ENCODE measurements at places on chromosomes 3 and 15.

DNA sequence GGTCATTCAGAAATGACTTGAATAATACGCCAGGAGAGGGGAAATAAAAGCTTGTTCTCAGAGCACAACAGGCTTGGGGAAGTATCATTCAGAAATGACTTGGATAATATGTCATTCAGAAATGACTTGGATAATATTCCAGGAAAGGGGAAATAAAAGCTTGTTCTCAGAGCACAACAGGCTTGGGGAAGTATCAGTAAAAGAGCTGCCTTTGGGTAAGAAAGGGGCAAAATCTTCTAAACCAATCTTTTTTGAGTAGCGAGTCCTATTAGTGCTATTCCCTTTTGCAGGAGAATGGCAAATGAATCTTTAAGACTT lies 20.9 kb downstream of the GABRR3 start:
- no peak for DNase-seq

DNA sequence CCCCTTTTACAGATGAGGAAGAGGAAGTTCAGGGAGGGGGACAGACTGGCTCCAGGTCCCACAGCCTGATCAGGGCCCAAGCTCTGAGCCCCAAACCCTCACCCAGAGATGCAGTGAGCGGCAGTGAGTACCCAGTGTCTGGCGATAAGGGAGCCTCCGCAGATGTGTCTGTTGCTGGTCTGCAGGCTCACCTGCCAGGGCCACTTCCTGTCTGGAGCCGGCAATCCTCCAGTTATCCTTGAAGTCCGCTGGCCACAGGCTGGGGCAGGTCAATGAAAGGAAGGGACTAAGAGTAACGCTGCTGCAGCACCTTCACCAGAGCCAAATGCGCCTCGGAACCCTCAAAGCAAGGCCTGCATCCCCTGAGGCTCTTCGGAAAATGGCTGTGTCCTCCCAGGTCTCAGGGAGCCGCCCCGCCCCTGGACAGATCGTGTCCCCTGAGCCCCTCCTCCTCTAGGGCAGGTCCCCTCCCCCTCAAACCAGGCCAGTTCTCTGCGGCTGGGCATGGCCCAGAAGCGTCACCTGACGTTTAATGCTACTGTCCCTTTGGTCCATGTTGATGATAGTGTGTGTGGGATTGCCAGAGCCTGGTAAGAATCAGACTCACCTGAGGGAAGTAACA lies 51.5 kb downstream of the MYL3 start:
- DNase-seq, result no peak

GRCh38 chr3:100600181-100601042 lies 9.0 kb upstream of the ADGRG7 start:
- DNase-seq, result no peak

- DNase-seq, result no peak
These were observed 65.7 kb downstream of the CMTM8 start for GRCh38 chr3:32303977-32304881.

DNA sequence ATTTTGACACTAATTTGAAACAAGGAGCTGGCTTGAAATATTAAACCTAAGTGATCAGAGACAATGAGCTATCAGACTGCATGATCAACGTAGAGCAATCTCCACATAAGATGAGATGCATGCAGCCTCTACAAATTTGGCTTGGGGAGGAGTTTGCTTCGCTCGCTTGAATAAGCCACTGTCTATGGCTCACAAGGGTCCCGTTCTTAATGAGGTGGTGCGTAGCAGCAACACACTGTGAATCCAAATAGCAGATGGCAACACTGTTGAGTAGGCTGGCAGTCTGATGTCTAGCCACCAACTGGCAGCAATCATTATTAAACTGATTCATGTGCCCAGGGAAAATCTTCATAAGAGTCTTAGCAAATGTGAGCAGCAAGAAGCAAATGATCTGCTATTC lies 125.4 kb upstream of the CCDC54 start:
- no peak for DNase-seq

DNA sequence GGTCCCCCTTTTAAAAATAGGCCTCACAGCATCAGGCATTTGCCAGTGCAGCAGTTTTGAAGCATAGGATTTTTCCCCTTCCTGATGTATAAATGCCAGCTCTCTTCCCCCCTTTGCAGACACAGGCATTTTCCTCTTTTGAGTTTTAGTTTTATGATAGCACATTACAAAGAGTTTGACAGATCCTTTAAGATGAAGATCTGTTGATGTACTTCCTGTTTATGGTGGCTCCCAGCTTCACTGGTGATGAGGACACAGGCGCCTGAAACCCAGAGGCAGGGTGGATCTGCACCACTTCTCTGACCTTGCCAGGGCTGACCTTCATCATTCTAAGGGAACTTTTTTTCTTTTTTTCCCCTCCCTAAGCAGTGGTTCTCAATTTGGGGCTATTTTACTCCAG lies 243.4 kb downstream of the PTPRG start:
- DNase-seq, result no peak

- DNase-seq, result no peak
These were observed 137.5 kb upstream of the CCDC54 start for GRCh38 chr3:107239703-107240102.

- no peak for DNase-seq
These were observed 2.7 kb downstream of the SLC6A20 start for GRCh38 chr3:45793482-45794176.

DNA sequence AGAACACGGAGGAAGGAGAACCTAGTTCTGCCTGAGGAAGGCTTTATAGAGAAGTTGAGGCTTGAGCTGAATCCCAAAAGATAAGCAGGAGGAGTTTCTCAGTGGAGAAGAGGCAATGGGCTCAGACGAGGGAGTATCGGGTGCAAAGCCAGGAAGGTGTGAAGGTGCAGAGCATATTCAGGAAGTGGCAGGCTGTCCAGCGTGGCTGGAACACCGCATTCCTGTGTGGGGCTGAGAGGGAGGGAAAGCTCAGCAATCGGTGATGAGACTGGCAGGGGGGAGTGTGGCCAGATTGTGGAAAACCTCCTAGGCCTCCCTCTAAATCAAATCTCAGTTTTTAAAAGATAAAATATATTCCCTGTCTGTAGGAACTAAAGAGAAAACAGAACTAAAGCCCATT lies 63.0 kb downstream of the ARHGAP31 start:
- no peak for DNase-seq

DNA sequence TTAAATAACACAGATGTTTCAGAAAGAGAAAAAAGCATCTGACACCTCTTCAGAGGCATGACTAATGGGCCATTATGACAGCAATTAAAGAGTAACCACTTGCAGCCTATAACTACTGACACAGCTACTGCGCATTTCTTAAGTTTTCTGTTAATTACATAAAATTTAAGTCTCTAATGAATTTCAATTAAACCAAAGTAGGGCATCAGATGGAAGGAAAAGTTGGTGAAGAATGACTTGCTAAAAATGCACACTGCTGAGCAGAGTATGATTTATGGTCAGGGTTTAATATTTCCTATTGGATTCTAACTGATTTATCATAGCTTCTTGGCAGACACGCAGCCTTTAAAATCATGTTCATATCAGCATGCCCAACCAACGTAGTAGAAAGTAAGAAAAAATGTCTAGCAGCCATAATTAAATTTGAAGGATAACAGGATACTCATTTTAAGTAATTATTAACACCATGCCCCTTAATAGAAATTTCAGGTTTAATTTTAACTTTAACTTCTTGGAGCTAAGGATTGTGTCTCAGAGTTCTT lies 140.0 kb downstream of the CBLB start:
- no peak for DNase-seq

DNA sequence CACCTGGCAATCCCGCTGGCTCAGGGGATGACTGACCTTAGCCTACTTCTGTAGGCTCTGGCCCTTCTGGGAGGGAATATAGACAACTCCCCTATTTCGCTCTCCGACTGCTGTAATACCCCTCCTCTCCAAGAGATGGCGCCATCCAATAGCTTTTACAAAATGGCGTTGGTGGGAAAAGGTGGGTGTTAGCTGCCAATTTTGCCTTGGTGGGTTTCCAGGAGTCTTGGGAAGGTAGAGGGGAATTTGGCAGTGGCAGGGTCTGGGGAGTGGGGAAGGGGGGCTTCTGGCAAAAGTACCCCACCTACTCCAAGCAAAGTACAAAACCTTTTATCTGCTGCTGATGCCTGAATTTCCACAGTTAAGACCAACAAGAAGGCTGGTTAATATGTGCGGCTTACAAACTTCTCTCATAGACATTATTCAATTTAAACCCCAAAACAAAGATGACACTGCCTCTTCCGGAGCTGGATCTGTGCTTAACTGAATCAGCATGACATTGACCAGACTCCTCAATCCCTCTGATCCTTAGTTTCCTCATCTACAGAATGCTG lies 62.1 kb downstream of the RASGRF1 start:
- peak; percentile 26 for DNase-seq

GRCh38 chr15:85030301-85030929 lies 48.8 kb downstream of the PDE8A start:
- no peak for DNase-seq

DNA sequence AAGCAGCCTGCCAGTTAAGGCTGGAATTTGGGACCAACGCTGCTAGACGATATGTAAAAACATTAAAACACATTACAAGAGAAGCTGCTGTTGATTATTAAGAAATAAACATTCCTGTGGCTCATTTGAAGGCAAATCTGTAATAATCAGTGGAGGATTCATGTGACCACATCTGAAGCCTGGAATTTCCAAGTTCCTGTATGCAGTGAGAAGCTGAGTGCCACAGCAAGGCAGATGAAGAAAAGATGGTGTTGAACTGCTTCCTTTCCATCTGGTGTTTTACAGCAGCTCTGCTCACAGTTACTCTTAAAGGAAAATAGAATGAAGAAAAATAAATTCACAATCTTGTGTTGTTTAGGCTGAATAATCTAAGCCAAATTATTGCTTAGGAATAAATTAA lies 139.3 kb upstream of the ROBO2 start:
- no peak for DNase-seq

- no peak for DNase-seq
These were observed 221.4 kb downstream of the THSD4 start for GRCh38 chr15:71336671-71337070.

DNA sequence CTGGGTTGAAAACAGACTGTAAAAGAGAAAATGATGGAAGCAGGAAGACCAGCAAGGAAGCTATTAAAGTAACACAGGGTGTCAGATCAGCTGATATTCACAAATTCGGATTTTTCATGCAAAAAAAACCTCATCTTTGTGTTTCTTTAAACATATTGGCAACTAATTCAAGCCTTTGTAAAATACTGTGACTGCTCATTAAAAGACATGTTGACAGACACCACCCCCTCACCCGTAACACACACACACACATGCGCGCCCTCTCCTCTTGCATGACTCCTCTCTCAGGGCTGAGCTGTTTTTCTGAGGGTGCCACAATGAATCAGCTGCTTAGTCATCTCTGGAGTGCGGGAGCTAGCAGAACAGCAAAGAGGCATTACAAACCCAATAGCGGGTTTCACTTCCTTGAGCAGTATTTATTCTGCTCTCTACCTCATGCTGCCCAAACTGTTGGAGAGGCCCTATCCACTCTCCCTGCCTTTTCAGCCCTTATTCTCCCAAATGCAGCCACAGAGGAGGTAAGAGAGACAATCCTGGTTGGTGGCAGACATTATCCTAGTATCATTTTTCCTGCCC lies 35.8 kb upstream of the CCDC80 start:
- peak; percentile 56 for DNase-seq

- no peak for DNase-seq
These were observed 11.8 kb downstream of the PARP15 start for GRCh38 chr3:122589297-122589696.

DNA sequence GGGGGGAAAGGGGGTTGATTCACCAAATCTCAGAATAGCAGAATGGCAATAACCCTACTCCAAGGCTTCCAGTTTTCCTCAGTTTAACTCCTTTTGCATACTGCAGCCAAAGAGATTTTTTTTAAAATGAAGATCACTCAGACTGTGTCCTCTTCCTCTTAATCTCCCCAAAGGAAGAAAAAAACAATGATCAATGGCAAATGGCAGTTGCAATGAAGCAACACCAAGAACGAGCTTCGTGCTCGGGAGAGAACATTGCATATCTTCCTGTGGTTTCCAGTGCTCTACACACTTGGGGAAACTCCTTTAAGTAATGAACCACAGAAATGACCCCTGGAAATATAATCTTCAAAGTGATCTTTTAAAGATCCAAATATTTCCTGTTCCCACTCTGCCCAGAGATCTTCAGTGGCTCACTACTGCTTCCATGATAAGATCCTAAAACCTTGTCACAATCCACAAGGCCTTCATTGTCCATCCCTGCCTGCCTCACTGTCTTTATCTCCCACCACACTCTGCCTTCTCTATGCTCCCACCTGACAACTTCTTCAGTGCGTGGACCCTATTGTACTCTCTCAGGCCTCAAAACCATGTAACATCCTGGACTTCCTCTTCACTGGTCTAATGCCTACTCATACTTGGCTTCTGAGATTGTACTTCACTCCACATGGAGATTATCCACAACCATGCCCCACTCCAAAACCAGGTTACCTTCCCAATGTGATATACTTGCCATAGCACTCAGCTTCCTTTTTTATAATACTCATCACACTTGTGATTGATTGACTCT lies 394.8 kb downstream of the FHIT start:
- DNase-seq, result no peak

- no peak for DNase-seq
These were observed 35.2 kb downstream of the PARP15 start for GRCh38 chr3:122612696-122613095.

- peak; percentile 41 for DNase-seq
These were observed 139.8 kb downstream of the IGF1R start for GRCh38 chr15:98787936-98788757.

- no peak for DNase-seq
These were observed 60.5 kb downstream of the TRAK1 start for GRCh38 chr3:42151596-42152168.

DNA sequence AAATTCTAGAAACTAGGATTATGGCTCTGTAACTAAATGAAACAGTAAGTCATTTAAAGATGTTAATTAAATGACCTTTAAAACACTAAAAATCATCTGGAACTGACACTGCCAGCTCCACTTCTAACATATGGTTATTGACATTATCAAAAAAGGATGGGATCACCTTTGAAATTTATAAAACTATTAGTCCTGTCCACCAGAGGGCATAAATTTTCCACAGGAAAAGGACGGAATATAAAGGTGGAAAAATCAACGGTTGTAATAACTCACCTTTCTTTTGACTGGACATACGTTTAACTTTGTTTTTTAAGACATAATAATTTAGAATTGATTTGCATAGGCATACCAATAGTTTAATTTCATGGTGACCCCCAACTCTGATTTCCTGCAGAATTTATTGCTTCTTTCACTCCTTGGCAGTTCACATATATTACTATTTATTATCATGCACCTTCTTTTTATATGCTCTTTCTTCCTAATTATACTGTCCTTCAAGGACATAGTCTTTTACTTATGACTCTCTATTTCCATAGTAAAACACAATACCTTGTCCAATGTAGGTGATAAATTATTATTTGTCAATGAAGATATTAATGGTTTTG lies 345.7 kb downstream of the CADM2 start:
- no peak for DNase-seq

All from transverse colon (tissue), 4 donors.